ENCODE measurements at places on chromosomes 4 and X.

GRCh38 chrX:17923546-17923945, 62.4 kb upstream of the RAI2 start:
- DNase-seq = no peak

DNA sequence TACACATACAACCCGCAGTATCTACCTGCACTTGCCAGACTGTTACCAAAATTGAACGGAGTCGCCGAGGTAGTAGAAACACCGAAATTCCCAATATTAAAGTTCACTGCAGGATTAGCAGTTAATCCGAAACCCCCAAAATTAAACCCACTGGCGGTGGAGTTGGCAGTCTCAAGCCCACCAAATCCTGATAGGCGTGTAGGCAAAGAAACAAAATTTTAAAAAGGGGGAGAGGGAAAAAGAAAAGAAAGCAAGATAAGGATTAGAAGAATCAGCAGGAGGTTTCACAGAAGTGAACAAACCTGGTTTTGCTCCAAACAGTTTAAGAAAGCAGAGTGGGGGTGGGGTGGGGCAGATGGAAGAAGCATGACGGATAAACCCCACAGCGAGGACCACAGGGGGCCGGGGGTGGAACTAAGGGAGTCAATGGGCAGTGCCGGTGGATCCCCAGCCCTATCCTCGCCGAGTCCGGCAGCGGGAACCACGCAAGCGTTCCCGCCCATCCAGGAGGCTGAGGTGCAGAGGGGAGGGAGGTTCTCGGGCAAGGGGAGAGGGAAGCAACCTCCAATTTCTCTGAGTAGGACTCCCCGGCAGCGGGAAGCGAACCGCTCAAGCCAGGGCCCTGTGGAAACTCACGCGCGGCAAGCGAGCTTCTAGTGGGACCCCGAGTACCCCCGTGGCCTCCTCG, 599 bp downstream of the NUP54 start:
- DNase-seq = peak; percentile 12

DNA sequence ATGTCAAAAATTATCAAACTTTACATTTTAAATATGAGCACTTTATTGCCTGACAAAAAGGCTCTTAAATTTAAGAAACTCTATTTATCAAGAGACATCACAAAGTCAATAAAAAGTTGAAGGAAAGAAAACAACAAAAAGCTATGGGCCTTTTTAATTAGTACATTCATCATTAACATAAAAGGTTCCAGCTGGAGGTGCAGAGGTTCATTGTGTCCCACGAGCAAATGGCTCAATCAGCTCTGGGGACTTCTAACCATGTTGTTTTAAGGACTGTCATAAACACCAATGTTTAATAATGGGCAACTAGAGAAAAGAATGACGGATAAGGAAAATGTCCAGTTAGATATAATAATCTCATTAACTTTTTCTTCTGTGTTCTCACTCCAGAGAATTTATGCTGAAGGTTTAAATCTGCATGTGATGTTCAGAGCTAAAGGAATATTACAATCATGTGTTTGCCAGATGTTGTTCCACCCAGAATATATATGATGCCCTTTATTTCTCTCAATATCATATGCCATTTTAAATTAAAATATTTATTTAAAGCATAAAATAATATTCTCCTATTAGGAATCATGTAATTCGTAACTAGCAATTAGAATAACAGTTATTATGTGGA, 840.3 kb upstream of the ADGRL3 start:
- no peak for DNase-seq

- DNase-seq = no peak
These were observed 227.5 kb downstream of the PAPSS1 start for GRCh38 chr4:107492566-107492965.

DNA sequence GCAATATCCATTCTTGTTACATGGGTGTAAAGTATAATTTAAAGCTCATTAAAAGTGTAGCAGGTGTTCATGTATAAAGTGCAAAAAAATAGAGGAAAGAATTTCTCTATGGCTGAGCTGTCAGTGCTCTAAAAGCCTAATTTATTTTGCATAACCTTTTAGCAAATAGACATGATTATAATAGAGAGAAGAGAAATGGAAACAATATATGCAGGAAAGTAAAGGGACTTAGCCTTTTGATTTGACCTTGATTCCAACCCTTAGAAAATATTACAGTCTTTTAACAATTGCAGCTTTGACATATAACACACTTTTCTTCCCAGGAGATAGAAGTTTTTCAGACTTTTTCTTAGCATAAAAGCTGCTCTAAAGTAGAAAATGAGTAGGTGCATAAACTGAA, 978.3 kb downstream of the PCDH18 start:
- DNase-seq = no peak

- no peak for DNase-seq
These were observed 501.2 kb upstream of the INTU start for GRCh38 chr4:127131527-127131926.

- DNase-seq = no peak
These were observed 74.4 kb downstream of the RNF150 start for GRCh38 chr4:141058591-141059512.

DNA sequence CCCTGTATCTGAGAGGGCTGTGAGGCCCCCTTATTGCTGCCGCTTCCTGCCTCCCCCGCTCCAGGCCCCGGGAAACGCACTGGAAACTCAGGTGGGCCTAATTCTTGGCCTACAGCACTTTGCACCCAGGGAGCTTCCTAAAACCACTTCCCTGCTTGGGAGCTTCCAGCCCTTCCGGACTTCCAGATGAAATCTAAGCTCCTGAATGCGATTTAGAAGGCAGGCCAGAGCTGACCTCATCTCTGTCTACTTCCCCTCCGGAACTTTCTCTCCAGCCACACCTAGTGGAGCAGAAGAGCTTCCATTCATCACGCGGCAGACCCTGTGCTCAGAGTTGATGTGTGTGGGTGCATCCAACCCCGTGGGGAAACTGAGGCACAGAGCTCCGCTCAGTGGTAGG, 84.2 kb downstream of the SORCS2 start:
- no peak for DNase-seq

GRCh38 chrX:132491191-132491590, 2.4 kb upstream of the MBNL3 start:
- DNase-seq = no peak
